CD4-positive, alpha-beta T cell (primary cell): ENCODE measurements at places on chromosomes 5 and 9.
A peak's percentile ranks its signal among the peaks of the same experiment; 100 is the strongest.

- no peak for DNase-seq
These were observed 202.5 kb upstream of the TRIM32 start for GRCh38 chr9:116484492-116485061.

DNA sequence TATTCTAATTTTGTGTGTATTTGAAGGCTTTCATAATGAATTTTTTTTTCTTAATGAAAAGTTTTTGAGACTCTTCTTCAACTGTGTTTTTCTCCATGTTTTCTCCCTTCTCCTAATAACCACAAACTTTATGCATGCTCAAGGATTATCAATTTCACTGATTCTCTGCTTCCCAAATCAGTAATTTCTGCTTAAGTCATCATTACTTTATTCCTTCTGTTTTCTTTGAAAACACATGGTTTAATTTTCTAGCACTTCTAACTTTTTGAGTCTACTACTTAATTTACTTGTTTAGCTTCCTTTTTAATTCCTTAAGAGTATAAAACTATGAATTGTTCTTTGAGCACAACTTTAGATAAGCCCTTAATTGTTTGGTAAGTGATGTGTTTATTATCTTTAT, 11.5 kb upstream of the FBN2 start:
- DNase-seq, result no peak

DNA sequence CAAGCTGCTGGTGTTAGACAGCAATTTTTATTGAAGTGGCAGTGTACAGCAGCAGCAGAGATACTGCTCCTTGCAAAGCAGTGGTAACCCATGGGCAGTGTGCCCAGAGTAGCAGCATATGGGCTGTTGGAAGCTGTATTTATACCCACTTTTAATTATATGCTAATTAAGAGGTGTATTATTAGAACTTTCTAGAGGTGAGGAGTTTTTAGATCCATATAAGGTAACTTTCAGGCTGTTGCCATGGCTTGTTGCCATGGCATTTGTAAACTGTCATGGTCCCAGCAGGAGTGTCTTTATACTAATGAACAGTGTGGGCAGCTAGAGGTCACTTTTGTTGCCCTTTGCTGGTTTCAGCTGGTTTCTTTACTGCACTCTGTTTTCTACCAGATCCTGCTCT, 3.7 kb upstream of the PJA2 start:
- no peak for DNase-seq

DNA sequence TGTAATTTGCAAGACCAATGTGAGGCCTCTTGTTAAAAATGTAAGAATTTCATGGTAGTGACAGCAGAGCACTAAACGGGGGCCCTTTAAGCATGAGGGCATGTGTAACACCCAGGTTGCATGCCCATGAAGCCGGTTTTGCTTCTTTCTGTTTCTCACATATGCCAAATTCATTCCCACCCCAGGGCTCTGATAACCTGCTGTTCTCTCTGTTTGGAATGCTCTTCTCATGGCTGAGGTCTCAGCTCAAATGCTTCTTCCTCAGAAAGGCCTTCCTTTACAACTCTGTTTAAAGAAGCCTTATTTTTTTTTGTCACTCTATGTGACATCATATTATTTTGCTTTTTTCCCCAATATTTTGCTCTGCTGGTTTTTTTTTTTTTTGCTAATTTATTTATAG, 369.0 kb downstream of the KIAA0825 start:
- DNase-seq, result no peak

- DNase-seq, result no peak
These were observed 717.5 kb downstream of the IRX1 start for GRCh38 chr5:4313138-4313537.

DNA sequence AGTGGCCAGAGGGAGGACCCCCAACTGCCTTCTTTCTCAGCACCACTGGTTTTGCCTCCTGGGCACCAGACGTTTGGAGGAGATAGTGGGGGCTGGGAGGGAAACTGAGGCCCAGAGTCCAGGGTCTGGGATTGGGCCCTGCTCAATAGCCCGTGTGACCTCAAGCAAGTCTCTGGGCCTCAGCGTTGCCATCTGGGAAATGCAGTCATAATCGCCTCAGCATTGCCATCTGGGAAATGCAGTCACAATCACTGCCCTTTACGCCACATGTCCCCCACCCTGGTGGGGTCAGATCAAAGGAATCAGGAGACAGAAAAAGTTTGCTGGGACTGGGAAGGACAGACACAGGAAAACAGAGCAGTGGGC, 1.6 kb downstream of the SH2D3C start:
- no peak for DNase-seq

GRCh38 chr9:126514037-126514821, 99.5 kb upstream of the LMX1B start:
- DNase-seq, result peak; percentile 55

DNA sequence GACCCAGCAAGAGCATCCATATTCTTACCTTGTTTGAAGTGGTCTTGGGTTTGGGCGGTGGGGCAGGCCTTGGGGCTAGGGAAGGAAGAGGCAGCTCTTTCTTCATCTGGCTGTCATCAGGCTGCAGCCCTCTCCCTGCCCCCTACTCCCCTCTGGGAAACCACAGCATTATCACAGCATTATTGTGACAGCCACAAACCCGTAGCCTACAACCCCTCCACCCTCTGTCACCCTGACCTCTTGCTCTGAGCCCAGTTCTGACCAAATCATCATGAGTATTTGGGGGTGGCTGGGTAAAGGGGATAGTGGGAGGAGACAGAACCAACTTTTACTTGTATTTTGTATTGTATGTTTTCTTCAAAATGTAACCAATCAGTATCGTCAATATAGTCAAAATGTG, 94.3 kb upstream of the ARRDC3 start:
- DNase-seq, result no peak

DNA sequence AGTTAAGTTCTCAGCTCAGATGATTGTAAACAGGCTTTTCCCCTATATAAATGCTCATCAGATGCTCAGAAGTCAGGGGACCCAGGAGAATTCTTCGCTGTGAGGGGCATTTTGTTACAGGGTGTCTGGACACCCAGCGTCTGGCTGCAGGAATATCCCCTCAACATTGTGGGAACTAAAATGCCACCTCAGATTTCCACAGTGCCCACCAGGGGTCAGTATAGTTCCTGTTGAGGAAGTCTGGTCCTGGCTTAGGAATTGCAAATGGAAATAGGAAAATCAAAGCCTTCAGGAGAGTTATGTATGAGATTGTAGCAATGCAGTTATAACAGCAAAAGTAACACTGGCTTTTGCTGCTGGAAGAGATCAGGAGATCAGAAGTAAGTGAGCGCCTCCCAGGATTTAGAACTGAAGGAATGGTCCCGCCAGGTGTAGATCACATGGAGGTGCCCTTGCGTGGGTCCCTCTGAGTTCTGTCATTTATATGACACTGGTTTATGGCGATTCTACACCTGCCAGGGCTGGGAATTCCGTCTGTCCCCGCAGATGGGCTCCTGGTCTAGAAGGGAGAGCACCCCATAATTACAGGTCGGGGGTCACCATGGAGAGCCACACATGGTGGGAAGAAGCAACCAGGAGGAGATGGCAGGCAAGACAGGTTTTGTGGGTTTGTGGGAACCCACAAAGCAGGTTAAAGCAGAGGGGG, 47.1 kb upstream of the CTSL start:
- DNase-seq, result peak; percentile 46

DNA sequence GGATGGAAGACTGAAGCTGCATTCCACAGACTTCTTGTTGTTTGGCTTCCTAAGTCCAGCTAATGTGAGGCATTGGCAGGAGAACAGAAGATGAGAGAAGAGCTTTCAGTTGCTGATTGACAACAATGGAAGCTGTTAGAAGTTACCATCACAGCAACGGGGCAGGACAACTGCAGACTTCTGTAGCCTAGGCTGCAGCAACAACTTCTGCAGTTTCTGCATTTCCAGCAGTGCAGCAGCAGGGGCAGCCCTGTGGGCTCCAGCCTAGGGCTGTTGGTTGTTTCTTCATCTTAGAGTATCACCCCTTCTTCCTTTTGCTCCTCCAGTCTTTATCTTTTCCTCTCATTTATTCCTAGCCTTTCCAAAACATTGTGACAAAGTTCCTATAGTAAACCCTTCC, 528.8 kb upstream of the PTGER4 start:
- no peak for DNase-seq

- DNase-seq, result no peak
These were observed 37.4 kb downstream of the KIF2A start for GRCh38 chr5:62343428-62343827.

DNA sequence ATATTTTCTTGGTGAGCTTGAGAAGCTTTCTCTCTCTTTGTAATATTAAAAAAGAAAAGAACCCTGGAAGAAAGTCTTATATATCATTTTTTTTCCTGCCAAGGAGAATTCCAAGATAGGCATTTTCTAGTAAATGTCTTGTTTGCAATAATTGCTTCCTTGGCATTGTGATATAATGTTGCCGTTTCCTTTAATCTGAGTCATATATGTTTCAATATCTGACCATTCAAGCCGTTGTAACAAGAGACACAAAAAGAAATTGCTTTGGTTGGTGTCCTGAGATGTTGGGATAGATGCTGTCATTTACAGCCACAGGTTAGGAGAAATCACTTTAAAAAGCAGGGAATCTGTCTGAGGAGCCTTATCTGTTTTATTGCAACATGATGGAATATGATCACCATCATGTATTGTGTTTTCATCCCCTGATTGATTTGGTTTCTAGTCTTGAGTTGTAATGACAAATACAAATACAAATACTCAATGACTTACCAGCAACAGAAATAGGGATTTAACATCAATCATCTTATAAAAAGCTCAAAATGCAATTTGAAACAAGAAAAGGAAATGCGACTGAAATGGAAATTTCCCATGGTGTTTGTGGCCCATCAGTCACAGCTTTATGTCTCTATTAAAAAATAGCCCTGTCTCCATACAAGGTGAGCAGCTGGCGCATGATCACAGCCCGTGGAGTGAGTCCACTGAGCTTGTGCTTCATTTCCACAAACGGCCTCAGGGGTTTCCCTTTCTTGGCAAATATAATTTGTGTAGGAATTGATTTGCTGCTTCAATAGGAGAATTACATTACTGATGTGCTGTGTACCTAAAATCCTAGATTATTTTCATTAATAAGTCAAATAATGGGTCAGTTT, 250.1 kb upstream of the TRPC7 start:
- DNase-seq, result no peak

DNA sequence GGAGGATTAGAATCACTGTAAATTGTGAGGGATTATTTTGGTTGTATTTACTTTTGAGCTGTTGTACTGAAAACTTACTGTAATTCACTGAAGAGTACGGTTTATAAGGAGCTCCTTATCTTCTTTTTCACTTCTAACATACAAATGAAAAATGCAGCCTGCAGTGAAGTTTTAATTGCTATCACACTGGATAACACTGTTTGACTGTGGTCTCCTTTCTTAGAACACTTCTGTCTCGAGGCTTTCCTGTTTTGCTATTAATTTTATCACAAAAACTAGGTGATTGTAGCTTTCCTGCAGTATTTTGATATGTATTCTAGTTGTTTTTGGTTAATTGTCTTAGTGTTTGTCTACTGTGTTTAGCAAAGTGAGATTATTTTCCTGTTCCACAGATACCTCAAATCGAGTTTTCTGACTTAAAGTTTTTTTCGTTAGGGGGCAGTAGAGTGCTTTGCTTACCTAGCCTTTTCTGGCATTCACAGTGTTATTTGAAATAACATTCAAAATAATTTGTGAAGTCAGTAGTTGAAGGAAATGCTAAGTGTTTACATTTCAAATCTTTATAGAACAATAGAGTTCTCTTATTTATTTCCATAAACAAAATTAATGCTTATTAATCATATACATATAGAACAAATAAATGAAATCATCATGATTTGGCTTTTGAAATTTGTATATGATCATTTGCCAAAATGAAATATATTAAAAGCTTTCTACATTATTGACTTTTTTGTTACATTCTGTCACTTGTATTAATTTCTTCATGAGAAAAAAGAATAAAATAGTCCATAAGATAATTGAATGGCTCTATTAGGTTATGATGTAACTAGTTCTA, 52.9 kb downstream of the COMMD10 start:
- peak; percentile 62 for DNase-seq

DNA sequence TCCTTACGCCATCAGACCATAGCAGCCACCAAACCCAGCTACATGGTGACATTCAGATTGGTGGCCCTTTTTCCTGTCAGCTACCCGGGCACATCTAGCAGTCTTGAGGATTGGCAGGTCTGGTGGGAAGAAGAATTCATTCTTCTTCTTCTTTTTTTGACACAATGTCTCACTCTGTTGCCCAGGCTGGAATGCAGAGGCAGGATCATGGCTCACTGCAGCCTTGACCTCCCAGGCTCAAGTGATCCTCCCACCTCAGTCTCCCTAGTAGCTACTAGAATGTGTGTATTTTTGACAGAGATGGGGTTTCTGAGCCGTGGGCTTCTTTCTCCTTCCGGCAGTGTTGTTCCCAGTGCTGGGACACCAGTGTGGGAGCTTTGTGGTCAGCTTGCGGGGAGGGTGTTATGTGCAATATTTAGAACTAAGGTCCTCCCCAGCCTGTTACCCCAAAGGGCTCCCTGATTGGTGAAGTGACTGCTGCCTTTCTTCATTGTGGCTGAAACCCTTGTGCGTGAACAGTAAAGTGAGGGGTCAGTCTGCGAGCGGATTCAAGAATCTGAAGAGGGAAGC, 3.4 kb downstream of the NTMT1 start:
- DNase-seq, result no peak

DNA sequence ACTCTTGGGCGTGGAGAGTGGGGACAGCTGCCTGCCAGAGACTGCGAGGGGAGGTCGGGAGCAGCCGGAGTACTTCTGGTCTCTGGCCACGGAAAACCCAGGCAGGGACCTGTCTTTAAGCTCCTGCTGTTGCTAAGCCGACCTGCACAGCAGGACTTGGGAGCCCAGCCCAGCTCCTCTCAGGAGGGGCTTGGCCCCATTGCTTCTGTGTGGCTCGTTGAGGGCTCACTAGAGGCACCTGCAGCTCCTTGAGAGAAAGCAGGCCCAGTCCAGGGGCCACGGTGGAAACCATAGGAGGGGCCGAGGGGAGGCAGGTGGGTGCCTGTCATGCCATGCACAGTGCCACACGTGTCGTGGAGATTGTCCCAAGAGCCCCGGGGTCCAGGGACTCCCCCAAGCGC, 3.3 kb upstream of the LCN2 start:
- DNase-seq, result no peak

- DNase-seq, result no peak
These were observed 33.0 kb upstream of the CEP120 start for GRCh38 chr5:123456242-123456641.

DNA sequence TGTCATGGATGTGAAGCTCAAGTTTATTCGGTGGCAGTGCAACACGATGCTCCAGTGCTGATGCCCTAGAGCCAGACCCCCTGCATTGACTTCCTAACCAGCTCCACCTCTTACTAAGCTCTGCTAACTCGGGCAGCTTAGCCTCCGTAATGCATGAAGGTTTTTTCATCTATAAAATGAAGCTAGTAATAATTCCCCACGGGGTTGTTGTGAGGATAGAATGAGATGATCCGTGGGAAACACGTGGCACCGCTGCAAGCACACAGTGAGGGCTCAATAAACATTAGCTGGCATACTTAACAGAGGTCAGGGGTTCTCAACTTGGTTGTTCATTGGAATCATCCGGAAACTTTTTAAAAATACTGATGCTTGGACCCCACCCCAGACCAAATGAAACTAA, 6.8 kb downstream of the ENC1 start:
- DNase-seq, result no peak

- no peak for DNase-seq
These were observed 11.2 kb upstream of the COL5A1 start for GRCh38 chr9:134630393-134630790.

GRCh38 chr5:142446131-142446959, 121.5 kb upstream of the SPRY4 start:
- DNase-seq, result no peak

GRCh38 chr5:170143710-170144109, 38.0 kb downstream of the FOXI1 start:
- DNase-seq, result no peak

GRCh38 chr9:100324594-100325200, 28.0 kb downstream of the TEX10 start:
- DNase-seq, result no peak

- DNase-seq, result no peak
These were observed 127.7 kb downstream of the NR3C1 start for GRCh38 chr5:143275512-143276363.
